Progenitor cell of endocrine pancreas (in vitro differentiated cells): ENCODE measurements at places on chromosomes 1 and 21.
A peak's percentile ranks its signal among the peaks of the same experiment; 100 is the strongest.

GRCh38 chr1:4660917-4661594, 6.6 kb downstream of the AJAP1 start:
- DNase-seq = no peak

GRCh38 chr1:50681931-50682330, 258.7 kb upstream of the DMRTA2 start:
- no peak for DNase-seq

DNA sequence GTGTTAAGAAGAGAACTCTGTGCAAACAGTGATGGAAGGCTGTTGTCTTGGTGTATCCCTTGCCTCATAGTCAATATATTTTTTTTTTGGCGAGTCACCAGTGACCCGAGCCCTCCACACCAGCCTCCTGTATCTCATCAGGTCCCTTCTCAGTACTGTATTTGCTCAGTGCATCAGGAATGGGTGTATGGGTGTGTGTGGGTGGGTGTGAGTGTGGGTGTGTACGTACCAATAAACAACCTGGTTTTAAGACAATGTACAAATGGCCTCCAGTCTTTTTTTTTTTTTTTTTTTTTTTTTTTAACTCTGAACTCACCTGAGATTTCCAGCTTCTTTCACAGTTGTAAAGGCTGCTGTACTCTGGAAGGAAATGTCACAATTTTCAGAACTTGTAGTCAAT, 7.3 kb downstream of the MYOG start:
- DNase-seq = no peak

DNA sequence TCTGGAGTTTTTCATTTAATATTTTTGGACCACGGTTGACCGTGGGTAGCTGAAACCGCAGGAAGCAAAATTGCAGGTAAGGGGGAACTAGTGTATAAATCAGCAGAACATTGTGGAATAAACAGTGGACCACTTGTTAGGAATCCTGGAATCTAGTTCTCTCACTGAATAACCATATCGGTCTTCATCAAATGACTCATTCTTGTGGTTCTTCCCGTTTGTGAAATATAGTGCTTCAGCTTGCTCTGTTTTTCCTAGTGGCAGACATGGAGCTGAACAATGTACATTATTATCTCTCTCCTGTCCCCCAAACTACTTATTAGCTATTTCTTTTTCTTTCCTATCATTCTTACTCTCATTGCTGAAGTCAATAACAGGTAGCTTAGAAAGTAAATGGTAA, 61.9 kb downstream of the HSPA13 start:
- no peak for DNase-seq

- DNase-seq = no peak
Measured at GRCh38 chr1:35044431-35044830, 12.7 kb upstream of the ZMYM6 start.

- no peak for DNase-seq
Measured at GRCh38 chr1:193537266-193538002, 351.0 kb upstream of the B3GALT2 start.

GRCh38 chr1:29469457-29469856, 233.1 kb downstream of the PTPRU start:
- DNase-seq = no peak

DNA sequence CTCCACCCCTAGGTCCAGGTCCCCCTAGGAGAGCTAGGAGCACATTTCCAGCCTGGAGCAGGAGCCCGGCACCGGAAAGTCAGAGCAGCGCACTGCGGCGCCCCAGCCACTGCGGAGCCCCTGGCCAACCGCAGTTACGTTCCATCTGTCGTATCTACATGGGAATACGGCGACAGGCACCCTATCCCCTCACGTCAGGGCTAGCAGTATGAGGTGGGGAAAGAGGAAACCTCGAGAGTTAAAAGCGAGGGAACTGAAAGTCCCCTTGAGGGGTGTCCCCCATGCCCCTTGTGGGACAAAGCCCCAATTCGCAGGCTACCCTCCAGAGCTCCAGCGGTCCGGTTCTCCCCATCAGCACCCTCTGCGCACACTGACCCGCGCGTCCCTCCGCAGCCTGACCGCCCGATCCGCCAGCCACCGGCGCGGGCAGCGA, 995 bp downstream of the COLGALT2 start:
- DNase-seq = peak; percentile 20

- DNase-seq = no peak
Measured at GRCh38 chr1:151356696-151357095, 9.6 kb upstream of the RFX5 start.

- no peak for DNase-seq
Measured at GRCh38 chr1:196271212-196271947, 336.9 kb downstream of the KCNT2 start.

- DNase-seq = no peak
Measured at GRCh38 chr21:29080454-29080941, 7.0 kb upstream of the CCT8 start.

DNA sequence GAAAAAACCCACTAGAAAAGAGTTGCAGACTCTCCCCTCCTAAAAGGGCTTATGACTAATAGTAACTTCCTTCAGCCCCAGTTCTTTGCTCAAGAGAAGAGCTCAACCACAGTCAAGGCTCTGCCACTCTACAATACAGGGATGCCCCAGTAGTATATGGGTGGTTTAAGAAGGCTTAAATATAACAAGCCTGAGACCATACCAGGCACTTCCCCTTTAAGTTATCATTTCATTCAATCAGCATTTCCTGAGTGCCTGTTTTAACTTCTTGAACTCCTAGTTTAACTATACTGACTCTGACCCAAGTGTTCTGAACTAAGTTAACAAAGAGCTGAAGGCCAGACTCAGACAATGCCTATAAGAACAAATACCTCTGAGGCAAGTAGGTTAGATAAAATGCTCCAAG, 19.8 kb downstream of the PRPF38A start:
- no peak for DNase-seq

- no peak for DNase-seq
Measured at GRCh38 chr1:35569936-35570335, 3.2 kb upstream of the TFAP2E start.
